Non-pigmented ciliary epithelial cell (primary cell): ENCODE measurements at places on chromosomes 6 and 20.

DNA sequence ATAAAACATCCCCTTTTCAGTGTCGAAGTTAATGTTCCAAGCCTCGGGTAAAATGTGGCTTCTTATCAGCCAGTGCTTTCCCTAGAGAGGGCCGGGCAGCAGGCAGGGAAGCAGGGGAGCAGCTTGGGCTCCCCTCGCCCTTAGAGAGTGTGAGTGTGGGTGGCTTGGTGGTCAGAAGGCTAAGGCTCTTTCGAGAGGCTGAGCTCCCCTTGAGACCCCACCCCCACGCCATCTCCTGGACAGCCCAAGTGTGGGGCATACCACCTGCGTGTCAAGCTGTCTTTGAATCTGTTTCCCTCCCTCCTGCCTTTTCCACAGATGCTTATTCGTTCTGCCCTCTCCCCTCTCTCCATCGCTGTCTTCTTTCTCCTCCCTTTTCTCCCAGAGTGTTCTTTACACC lies 95.1 kb upstream of the FOXP4 start:
- no peak for DNase-seq

DNA sequence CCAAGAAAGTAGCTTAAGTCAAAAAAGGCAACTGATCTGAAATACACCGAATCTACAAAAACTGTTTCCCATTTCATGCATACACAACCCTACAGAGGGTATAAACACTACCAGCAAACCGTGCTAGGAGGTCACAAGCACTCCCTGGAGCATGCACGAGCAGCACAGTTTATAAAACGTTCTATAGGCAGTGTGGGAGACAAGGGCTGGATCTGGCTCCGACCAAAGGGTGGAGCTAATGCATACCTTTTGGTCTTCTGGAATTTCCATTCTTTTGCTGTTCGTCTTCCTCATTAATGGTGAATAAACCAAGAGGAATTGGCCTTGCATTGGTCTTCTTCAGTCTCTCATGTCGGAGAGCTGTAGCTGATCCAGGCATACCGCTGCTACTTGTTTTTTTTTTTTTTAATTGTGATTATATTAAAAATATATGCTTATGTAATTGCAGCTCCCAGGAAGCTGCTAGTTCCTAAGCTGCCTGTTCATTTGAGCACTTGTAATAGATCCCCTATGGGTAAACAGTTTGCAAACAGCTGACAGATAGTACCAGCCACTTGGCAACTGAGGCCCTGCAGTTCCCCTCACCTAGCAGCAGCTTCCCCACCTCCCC lies 24.5 kb downstream of the MAP7 start:
- DNase-seq, result no peak

GRCh38 chr20:2089447-2089846 lies 12.2 kb upstream of the STK35 start:
- DNase-seq, result no peak

DNA sequence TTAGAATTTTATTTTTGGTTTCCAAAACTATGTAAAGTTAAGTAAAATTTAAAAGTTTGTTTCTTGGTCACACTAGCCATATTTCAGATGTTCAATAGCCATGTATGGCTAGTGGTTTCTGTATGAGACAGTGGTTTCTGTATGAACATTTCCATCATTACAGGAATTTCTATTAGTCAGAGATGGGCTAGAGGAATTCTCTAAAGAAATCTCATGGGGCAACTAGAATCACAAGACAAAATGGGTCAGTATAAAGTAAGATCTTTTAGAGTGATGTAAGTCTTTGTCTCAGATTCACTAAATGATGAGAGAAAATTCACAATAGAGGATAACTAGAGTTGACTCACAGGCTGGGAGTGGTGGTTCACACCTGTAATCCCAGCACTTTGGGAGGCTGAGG lies 149.0 kb downstream of the FUT9 start:
- DNase-seq, result no peak

GRCh38 chr6:154304191-154304590 lies 52.4 kb downstream of the IPCEF1 start:
- no peak for DNase-seq

GRCh38 chr6:166776571-166776970 lies 149.5 kb upstream of the RPS6KA2 start:
- DNase-seq, result no peak
